ENCODE measurements at places on chromosomes 1 and 21.

GRCh38 chr1:53949023-53949990, 3.2 kb downstream of the LRRC42 start:
- DNase-seq = no peak

DNA sequence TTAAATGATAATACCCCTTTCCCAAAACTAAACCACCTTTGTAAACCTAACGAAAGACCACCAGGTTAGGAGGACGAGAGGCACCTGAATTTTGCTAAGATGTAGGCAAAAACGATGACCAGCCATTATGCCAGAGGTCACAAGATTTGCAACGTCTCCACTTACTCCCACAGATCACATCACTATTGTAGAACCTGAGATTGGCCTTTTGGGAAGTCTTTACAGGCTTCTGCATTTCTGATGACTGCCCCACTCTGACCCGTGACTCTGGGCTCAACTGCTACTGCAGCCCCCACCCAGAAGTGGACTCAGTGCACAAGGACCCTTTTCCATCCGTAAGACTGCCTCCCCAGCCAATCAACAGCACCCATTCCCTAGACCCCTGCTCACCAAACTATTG, 36.4 kb upstream of the COL6A2 start:
- DNase-seq = no peak

GRCh38 chr1:2046174-2046917, 3.9 kb upstream of the PRKCZ start:
- no peak for DNase-seq

DNA sequence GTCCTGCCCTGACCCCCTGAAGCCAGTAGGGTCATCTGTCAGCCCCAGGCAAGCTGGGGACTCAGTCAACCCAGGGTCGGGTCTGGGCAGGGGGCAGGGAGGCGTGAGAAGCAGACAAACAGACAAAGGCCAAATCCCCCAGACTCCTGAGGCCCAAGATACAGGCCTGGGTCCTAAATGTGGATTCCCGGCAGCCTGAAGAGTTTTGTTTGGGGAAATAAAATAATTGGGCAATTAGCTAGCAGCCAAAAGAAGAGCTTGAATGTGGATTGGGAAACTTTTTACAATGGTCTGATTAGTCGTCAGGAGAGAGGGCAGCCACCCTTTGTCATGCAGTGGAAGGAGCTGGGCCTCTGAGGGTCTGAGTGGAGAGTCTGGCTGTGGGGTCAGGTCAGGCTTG, 4.5 kb upstream of the LEFTY2 start:
- no peak for DNase-seq

DNA sequence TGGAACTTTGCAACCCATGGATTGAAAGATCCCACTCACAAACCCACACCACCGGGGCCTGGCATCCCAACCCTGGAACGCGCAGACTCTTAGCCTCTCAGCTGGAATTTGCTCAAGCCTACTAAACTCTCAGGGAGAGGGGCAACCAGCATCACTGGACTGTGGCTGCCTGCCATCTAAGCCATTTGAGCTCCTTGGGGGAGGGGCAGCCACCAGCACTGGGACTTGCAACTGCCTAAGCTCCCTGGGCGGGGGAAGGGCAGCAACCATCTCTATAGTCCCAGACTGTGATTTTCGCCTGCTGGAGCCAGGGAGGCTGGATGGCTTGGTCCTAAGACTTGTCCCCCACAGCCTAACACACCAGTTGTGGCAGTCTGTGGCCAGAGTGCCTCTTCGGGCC, 122.3 kb downstream of the SNX7 start:
- DNase-seq = no peak

Measured in vagina (tissue), 2 donors.